Stimulated activated CD8-positive, alpha-beta memory T cell treated with anti-CD3 and anti-CD28 coated beads, Interleukin-7, amount 100 ng/mL, for 4 hours (primary cell): ENCODE measurements at places on chromosomes 5 and 9.

DNA sequence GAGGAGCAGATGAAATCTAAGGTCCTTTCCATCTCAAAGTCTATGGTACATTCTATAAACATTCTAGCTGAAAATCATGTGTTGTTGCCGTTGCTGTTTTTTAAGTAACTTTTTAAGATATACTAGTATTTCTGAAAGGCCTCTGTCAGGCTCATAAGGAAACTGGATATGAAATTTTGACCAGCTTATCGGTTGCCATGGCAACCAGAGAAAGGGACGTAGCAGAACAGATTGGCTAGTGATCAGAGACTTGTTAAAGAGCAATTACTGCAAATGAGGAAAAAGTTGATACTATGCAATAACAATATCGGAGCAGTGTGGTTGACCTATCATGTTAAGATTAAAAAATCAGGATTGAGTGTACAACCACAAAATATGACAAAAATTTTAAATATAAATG, 57.0 kb upstream of the RNF180 start:
- no peak for DNase-seq

DNA sequence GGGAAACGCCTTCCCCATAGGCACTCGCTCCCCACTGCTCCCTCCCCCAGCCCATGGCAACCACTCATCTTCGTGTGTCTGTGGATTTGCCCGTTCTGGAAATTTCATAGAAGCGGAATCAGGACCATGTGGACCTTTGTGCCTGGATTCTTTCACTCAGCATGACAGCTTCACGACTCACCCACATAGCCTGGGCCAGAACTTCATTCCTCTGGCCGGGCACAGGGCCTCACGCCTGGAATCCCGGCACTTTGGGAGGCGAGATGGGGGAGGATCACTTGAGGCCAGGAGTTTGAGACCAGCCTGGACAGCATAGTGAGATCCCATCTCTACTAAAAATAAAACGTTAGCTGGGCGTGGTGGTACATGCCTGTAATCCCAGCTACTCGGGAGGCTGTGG, 12.1 kb upstream of the DIPK1B start:
- no peak for DNase-seq

GRCh38 chr5:151023047-151023615, 2.7 kb downstream of the GPX3 start:
- no peak for DNase-seq

GRCh38 chr5:18972177-18972576, 1015.8 kb downstream of the CDH18 start:
- no peak for DNase-seq

GRCh38 chr5:15600035-15600434, 100.1 kb downstream of the FBXL7 start:
- DNase-seq: no peak

- DNase-seq: no peak
Measured at GRCh38 chr9:118609355-118610044, 759.7 kb downstream of the BRINP1 start.

DNA sequence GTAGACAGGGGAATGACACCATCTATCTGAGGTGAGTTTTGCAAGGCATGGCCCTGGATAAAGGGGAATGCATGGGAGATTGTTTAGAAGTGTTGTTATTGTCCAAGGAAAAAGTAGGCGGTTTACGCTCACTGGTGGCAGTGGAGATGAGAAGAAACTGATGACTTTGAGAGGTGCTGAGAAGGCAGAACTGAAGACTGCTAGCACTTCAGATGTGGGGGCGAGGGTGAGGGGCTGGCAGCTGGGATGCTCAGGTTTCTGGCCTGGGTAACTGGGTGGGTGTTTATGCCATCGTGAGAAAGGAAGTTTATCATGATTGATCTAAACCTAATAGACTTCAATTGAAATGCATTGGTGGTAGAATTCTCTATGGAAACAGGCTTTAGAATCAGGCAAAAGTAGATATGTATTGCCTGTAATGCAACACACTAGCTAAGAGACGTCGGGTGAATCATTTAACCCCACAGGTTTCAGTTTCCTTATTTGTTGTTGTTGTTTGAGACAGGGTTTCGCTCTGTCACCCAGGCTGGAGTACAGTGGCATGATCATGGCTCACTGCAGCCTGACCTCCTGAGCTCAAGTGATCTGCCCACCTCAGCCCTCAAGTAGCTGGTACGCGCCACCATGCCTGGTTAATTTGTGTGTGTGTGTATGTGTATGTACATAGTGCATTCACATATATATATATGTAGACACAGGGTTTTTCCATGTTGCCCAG, 123.5 kb downstream of the SLC24A2 start:
- no peak for DNase-seq

GRCh38 chr5:121432-121831, 29.5 kb downstream of the PLEKHG4B start:
- no peak for DNase-seq

GRCh38 chr9:9556865-9557803, 1055.7 kb downstream of the PTPRD start:
- DNase-seq: no peak

DNA sequence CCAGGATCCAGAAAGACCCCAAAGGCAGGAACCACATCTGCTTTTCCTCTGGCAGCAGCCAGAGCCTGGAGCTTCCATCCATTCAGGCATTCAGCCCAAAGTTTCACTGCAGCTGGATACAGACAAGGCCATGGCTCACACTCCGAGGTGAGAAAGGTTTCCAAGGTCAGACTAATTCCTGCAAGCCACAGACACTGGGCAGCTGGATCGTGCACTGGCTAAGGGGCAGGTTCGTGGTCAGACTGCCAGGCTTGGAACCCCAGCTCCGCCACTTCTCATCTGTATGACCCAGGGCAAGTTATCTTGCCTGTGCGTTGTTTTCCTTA, 36.9 kb downstream of the SPOCK1 start:
- DNase-seq: no peak

GRCh38 chr5:55345327-55345726, 37.5 kb downstream of the MTREX start:
- no peak for DNase-seq

- no peak for DNase-seq
Measured at GRCh38 chr5:100852988-100853449, 50.1 kb downstream of the ST8SIA4 start.

DNA sequence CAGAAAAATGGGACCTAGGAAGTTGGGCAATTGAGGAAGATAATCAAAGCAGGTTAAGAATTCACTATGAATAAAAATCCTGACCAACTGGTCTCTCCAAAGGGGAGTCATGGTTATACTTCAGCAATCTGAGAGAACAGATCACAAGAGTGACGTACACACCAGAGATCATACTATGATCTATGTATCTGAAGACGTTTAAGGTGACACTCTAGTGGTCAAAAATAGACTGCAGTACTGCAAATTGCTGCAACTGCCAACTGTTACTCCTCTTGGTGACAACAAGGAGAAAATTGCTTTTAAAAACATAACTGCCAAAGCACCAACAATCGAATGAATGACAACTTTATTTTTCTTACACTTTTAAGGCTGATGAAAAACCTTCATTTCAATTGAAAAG, 4.9 kb downstream of the AK6 start:
- DNase-seq: no peak

GRCh38 chr5:3893975-3894374, 298.3 kb downstream of the IRX1 start:
- no peak for DNase-seq

DNA sequence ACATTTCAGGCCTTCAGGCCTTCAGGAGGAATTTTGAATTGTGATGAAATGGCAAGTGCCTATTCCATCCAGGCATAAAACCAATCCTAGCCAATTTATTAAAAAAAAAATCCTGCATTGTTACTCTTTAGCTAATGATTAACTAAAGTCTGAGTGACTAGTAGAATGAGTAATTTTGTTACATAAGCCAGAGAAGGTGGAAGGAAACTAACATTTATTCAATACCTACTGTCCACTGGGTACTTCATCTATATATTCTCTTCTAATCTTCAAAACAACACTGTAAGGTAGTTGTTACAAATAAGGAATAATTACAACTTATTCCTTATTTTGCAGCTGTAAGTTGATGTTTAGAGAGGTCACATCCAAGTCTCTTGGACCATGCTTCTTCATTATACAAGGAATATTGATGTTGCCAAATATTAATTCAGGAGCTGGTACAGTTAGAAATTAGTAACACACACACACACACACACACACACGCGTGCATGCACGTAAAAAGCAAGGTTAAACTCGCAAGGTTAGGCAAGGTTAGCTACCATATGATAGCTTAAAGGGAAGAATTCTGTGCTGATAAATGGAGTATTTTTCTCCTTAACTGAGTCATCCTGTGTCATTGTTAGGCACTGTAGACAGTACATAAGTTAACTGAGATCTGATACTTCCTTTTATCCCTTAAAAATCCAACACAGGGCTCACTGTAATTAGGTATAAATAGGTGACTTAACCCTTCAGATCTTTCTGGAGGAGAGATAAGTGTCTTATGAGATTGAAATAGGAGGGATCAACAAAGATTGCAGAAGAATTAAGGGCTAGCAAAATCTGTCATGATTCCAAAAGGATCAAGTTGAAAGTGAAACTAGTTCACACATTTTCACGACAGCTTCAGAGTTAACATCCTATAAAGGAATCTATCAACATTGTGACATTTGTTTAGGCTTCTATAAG, 596.9 kb downstream of the PDE4D start:
- DNase-seq: no peak

DNA sequence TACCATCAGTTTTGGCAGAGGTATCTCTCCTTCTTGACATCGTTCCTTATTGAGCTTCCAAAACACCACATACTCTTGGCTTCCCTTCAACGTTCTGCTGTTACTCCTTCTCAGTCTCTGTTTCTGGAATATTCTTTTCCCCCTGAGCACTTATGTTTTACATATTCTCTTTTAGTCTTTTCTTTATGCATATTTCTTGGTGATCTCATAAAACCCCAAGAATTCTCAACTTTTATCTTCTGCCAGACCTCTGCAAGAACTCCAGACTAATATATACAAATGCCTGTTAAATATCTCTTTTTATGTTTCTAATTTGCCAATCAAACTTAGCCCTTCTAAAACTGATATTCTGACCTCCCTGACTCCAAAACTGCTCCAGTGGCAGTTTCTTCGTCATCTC, 453.4 kb upstream of the CTNND2 start:
- no peak for DNase-seq

- no peak for DNase-seq
Measured at GRCh38 chr5:1131726-1132125, 19.9 kb upstream of the SLC12A7 start.

GRCh38 chr9:76751001-76751400, 13.2 kb upstream of the PCA3 start:
- DNase-seq: no peak

DNA sequence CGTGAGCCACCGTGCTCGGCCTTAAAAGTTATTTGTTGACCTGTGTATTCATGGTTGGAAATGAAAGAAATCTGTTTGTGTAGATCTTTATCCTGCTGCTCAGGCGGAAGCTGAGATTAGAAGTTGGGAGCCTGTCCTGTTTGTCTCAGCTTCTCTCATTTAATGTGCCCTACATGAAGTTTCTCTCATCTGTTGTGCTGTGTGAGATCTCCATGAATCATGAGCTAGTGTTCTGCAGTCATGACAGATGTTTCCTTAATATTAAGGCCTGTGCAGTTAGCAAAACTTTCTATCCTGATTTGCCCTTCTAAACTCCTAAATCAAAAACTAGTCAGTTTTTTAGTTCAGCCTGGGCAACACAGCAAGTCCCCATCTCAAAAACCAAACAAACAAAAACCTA, 59.5 kb downstream of the FAM78A start:
- DNase-seq: no peak

DNA sequence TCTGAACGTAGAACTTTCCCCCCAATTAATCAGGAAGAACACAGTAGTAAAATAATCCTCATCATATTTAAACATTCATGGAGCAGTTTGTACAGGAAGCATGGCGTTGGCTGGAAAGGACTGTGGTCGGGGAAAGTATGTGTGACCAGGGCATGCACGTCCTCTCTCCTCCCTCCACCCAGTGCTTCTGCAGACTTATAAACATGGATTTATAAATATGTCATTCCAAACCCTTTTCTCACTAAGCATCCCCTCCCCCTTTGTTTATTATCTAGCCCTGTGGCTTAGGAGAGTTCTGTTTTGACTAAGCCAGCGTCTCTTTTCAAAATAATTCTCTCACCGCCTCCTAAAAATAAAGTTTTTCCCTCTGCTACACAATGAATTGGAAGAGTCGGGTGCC, 70.4 kb upstream of the DAP start:
- no peak for DNase-seq

DNA sequence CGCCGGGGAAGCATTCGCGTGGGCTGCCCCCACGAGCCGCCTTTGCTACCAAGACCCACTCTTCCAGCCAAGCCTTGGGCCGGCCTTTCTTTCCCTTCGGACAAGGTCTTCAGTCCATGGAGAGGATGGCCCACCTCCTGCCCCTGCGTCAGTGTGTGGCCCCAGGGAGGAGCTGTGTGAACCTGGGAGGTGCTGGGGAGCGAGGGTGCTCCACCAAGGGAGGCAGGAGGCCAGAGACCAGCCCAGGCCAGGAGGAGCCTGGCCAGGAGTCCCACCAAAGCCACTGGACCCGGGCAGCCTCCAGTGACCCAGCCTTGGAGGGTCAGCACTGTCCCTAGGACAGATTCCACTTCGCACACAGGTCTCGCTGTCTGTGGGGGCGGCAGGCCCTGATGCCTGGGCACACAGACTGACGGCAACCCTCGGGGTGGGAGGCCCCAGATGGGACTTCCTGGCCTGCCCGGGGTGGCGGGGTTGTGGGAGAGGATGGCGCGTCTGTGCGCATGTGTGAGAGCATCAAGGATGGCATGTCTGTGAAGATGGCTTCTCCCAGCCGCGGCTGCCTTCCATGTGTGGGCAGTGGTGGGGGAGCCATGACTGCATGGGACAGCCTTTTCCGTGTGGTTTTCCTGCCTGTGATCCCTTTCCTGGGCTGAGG, 113.3 kb upstream of the LPCAT1 start:
- no peak for DNase-seq

GRCh38 chr5:150523472-150524350, 15.8 kb downstream of the NDST1 start:
- no peak for DNase-seq

DNA sequence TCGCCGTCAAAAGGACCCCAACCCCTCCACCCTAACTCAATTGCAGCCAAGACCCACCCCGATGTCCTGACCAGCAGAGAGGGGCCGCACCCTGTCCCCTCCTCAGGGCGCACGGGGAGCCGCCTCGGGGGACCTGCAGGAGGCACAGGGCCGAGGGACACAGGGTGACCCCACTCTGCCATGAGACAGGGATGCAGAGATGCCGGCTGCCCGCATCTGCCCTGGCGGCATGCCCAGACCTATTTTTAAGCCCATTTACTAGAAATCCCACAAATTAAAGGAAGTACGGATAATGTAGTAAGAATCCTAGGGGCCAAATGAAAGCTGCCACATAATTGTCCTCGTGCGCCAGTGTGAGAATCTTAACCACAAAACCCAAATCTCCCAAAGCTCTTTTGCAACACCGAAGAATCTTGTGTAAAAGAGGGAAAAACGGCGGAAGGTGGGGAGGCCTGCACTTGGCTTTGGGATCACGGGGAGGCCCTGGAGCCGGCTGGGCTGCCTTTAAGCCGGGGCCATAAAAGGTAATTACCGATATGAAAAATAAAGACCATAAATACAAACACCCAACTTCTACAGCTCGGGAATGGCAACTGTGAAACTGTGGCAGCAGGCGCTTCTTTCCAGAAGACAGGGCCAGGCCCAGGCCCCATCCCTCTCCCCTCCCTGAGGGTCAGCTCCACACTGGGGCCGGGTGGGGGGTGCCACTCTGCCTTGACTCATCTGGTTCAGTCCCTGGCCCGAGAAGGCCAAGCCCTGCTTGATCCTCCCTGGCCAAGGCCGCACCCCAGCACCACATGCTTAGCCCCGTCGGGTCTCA, 35.0 kb downstream of the NACC2 start:
- DNase-seq: no peak

- DNase-seq: peak; percentile 3
Measured at GRCh38 chr5:65172486-65173129, 309.1 kb downstream of the ADAMTS6 start.

GRCh38 chr9:131627326-131627647, 82.0 kb downstream of the PRRT1B start:
- no peak for DNase-seq
